ENCODE measurements at places on chromosomes 4 and X. TPM values are rescaled to one million over a fixed set of nuclear protein-coding genes. Genes with fewer than 3 reads are reported as not detected.

The OCIAD2 gene
- 32.8 TPM for total RNA-seq

The PRRG3 gene
- total RNA-seq = not detected

The BBS12 gene
- total RNA-seq = 1.00 TPM

GRCh38 chrX:94961730-94962129 lies 1287.7 kb downstream of the FAM133A start:
- no peak for ATAC-seq

DNA sequence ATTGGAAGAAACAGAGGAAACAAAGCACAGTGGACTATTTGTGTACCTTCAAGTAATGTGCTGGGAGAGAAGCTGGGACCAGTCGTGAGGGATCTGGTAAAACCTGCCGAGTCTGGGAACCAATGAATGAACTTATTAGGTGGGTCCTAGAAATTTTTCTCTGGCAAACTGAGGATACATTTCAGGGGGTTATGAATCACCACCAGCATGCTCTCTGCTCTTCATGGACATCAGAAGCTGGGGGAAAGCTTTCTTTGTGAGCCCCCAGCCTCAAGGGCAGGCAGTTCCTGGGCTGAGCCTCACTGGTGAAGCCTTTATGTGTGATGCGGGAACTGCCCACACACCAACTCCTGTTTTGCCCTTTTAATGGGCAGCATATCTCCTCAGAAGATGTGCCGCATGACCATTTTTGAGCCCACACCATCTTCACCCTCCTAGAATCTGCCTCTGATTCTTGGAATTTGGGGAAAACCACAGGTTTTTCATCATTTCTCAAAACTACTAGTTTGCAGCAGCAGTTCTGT lies 95.4 kb upstream of the ENPP6 start:
- no peak for ATAC-seq

GRCh38 chrX:21176921-21177571 lies 197.2 kb upstream of the CNKSR2 start:
- no peak for ATAC-seq

DNA sequence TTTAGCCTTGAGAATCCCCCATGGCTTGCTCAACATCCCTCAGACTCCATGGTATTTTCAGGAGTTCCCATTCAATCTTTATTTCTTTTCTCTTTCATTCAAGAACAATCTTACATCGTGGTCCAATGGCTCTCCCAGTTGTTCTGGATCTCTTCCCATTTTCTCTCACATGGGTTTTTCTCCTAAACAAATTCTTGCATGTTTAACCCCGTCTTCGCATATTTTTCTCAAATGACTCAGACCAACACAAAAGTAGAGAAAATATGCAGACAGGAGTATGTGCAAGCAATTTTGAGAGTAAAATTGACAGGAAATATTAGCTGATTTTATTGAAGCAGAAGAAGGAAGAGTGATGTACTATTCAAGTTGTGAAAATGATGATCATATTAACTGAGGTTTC lies 396.4 kb upstream of the TRAM1L1 start:
- ATAC-seq = no peak

DNA sequence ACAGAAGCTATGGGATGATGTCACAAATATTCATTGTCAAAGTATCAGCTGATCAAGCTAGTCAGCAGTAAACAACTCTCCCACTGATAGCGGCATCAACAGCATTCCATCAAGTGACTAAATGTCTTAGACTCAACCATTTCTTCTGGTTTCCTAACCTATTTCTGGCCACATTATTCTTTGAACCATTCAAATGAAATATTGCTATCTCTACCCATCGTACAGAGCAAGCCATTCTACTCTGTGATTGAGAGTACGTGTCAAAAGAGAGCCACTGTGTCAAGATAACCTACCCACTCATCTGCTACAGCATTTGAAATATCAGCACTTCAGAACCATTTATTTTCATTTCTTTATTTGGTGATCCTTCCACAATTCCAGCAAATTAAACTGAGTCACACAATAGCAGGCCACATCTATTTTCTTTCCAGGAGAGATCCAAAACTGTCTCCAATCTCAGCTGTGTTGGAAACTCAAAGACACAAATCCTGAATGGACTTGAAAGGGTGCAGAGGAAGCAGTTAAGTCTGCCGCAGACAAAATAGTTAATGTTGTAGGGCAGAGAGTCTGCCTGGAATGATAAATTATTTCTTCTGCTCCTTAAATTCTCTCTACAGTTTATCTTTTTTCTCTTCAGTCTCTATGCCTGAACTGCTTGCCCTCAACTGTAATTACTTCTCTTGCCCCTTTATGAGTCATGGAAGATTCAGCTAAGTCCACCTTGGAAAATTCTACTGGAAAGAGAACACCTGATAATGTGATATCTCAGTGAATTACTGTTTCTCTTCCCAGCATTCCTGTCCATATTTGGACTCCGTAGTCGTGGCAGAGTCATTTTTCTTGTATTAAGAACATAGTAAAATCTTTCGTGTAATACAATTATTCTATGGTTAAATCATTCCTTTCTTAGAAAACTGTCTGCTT lies 364.8 kb downstream of the PDGFC start:
- ATAC-seq = no peak

DNA sequence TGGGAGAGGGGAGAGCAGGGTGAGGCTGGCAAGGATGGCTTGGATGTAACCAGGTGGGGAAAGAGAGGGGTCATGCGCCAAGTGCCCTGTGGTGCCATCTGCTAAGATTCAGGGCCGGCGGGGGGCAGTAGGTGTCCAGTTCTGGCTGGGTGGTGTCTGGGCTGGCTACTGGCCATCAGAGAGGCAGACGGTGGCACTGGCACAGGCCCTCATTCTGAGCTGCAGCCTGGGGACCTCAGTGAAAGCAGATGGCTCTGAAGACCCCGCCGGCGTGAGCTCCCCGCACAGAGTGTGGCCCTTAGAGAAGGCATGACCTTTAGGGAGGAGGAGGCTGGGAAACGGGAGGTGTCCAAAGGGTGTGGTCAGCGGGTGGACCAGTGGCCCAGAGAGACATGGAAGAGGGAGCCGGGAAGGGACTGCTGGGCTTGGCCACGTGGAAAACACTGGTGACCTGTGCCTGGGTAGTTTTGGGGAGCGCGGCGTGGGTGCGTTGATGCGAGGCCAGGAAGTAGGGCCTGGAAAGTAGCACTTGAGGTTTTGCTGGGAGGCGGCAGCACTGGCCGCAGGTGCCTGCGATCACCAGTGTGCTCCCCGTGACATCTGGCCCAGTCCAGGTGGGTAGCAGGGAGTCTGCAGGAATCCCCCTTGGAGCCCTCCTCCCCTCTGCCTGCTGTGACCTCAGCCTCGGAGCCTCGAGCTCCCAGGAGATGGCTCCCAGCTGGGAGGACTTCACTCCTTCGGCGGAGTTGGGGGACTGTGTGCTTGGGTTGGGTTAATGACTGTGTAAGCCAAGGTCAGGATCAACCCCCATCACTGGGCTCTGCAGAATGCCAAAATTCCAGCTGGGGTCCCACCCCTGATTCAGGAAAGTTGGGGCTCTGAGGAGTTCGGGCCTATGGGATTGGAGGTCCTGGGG lies 9.3 kb upstream of the SH3TC1 start:
- no peak for ATAC-seq

GRCh38 chr4:79250887-79251286 lies 75.0 kb downstream of the NAA11 start:
- ATAC-seq = no peak

GRCh38 chrX:27918799-27919198 lies 62.5 kb downstream of the DCAF8L1 start:
- no peak for ATAC-seq
